ENCODE measurements at places on chromosomes 16 and 17. TPM values are rescaled to one million over a fixed set of nuclear protein-coding genes. Genes with fewer than 3 reads are reported as not detected.

The NUPR1 gene
- total RNA-seq = not detected

The SDR42E1 gene
- total RNA-seq = 3.9 TPM

DNA sequence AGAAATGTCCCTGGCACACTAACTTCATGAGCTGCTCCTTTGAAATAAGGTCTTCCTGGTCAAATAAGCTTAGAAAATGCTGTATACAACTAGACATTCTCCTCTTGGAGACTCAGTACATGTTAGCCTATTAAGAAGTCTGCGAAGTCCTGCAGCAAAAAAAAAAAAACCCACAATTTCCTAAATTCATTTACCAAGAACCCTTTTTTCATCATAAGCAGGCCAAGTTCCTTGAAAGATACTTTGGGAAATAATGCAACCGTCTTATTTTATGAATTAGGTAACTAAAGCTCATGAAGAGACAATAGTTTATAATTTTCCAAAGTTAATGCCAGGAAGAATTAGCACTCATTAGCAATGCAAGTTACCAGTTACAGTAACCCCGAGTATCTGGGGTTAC lies 49.0 kb upstream of the HAS3 start:
- H3K4me1 ChIP-seq = peaks cover 4% of the 10 kb centered on the region
- no peak overlapping the region for H3K27ac ChIP-seq
- DNase-seq = no peak
- H3K27me3 ChIP-seq = no peaks in the 10 kb centered on the region
- H3K4me3 ChIP-seq = no peak overlapping the region
- H3K36me3 ChIP-seq = no peaks in the 10 kb centered on the region

GRCh38 chr16:66731101-66731500 lies 20.3 kb downstream of the DYNC1LI2 start:
- H3K27me3 ChIP-seq = no peaks in the 10 kb centered on the region
- no peak overlapping the region for H3K27ac ChIP-seq
- peaks cover 67% of the 10 kb centered on the region for H3K36me3 ChIP-seq
- H3K4me3 ChIP-seq = no peak overlapping the region

DNA sequence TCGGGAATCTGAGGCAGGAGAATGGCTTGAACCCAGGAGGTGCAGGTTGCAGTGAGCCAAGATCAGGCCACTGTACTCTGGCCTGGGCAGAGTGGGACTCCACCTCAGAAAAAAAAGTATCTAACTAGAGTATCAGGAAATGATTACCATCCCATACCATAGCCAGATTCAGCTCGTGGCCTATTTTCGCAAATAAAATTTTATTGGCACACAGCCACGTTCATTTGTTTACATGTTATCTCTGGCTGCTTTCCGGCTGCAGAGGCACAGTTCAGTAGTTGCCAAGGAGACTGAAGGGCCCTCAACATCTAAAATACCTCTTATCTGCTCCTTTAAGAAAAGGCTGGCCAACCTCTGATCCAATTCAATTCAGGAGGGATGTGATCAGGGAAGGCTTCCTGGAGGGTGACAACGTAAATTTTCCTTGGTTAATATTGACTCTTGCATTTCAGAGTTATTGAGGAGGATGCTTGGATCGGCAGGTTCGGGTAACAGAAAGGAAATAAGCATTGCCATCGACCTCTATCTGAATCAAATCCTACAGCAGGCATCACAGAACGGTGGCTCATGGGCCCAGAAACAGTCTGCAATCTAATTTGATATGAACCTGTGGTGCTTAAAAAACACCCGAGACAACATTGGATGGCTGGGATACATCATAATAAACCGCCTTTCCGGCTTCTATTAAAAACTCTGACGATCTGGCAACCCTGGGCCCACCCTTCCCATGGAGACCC lies 73.8 kb downstream of the XYLT1 start:
- no peak overlapping the region for H3K4me3 ChIP-seq
- H3K36me3 ChIP-seq = peaks cover 24% of the 10 kb centered on the region
- peaks cover 15% of the 10 kb centered on the region for H3K4me1 ChIP-seq

DNA sequence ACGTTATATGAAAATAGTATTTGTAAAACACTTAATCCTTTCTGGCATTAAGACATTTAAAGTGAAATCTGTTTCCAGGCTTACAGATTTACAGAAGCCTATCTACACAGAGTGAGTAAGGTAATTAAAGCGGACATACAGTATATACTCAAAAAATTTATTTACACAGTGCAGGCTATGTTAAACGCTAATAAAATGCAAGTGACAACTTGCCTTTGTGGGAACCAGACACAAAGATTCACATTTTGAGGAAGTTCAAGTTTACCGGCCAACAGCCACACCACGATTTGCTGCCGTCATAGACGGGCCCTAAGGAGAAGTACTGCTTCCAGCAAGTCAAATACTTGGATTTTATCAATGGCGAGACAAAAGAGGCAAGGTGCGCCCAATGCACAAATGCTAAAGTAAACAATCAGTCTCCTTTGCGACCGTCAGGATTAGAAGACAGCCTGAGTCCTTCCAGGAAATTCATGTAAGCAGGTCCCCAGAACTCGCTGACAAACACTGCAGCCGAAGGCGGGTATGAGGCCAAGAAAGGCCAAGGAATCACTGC lies 801 bp downstream of the VPS35 start:
- H3K36me3 ChIP-seq = peaks cover 19% of the 10 kb centered on the region
- DNase-seq = no peak
- H3K4me3 ChIP-seq = no peak overlapping the region
- peaks cover 46% of the 10 kb centered on the region for H3K4me1 ChIP-seq
- H3K27me3 ChIP-seq = no peaks in the 10 kb centered on the region

DNA sequence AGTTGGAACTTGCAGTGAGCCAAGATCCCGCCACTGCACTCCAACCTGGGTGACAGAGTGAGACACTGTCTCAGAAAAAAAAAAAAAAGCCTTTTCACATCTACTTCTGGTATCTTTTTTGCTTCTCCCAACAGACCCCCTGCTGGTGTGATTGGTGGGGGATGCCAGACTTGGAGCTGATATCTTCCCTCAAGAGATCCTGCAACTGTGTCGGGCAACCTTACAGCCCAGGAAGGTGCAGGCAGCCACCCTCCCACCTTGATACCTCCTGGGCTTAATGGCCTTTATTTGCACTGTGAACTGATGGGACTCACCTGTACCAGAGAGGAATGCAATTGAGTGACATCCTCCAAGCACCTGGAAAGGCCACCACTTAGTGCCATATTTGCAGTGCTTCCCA lies 142.3 kb downstream of the RGS9 start:
- no peak for DNase-seq
- peaks cover 15% of the 10 kb centered on the region for H3K4me1 ChIP-seq
- H3K36me3 ChIP-seq = no peaks in the 10 kb centered on the region
- H3K27me3 ChIP-seq = peaks cover 16% of the 10 kb centered on the region
- H3K27ac ChIP-seq = no peak overlapping the region
- no peak overlapping the region for H3K4me3 ChIP-seq
